ENCODE measurements at places on chromosomes 2 and 18. TPM values are rescaled to one million over a fixed set of nuclear protein-coding genes. Genes with fewer than 3 reads are reported as not detected.

The SMYD1 gene
- not detected for total RNA-seq

The ATP6V1B1 gene
- 0.39 TPM for total RNA-seq

The ATOH8 gene
- total RNA-seq = 67.2 TPM

The NXPH2 gene
- not detected for total RNA-seq

The SRD5A2 gene
- total RNA-seq = not detected

The RSAD2 gene
- 1.0 TPM for total RNA-seq

The NAPG gene
- total RNA-seq = 82.0 TPM

Data from articular chondrocyte of knee joint (primary cell).